Activated CD4-positive, alpha-beta T cell treated with anti-CD3 and anti-CD28 coated beads, Interleukin-2, amount 10 ng/mL, durations not matched to agents 7 days and 5 days (primary cell): ENCODE measurements at places on chromosomes 6 and 20. TPM values are rescaled to one million over a fixed set of nuclear protein-coding genes. Genes with fewer than 3 reads are reported as not detected.

CRISP3 gene
- not detected for total RNA-seq

FAM83D gene
- 22.6 TPM for total RNA-seq

STMND1 gene
- not detected for total RNA-seq

CCDC167 gene
- total RNA-seq = 60.9 TPM

ERMARD gene
- total RNA-seq = 35.6 TPM

TREM1 gene
- 0.40 TPM for total RNA-seq

SOX18 gene
- 0.15 TPM for total RNA-seq

- H3K4me3 ChIP-seq = no peak overlapping the region
- no peaks in the 10 kb centered on the region for H3K27me3 ChIP-seq
- no peak for DNase-seq
- peaks cover 3% of the 10 kb centered on the region for H3K4me1 ChIP-seq
Measured at GRCh38 chr20:15204234-15204633, 866.8 kb upstream of the FLRT3 start.

- peaks cover 2% of the 10 kb centered on the region for H3K27me3 ChIP-seq
- no peaks in the 10 kb centered on the region for H3K36me3 ChIP-seq
- no peak overlapping the region for H3K4me3 ChIP-seq
- H3K4me1 ChIP-seq = no peaks in the 10 kb centered on the region
Measured at GRCh38 chr6:19849755-19850154, 12.6 kb downstream of the ID4 start.

DNA sequence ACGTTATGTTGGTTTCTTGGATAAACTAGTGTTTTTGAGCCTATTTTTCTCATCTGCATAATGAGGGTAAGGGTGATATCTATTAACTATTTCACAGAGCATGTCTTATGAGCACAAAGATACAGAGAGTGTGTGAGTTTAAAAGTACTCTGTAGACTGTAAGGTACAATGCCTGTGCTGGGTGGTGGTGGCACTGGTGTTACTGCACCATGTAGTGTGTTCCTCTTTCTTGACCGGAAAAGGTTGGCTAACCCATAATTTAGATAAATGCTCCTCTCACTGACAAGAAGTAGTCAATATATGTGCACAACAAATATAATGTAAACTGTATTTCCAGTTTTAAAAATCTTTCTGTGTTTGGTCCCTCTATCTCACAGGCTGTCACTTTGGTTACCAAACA, 116.2 kb upstream of the MMS22L start:
- H3K4me1 ChIP-seq = no peaks in the 10 kb centered on the region
- no peak for DNase-seq
- H3K27me3 ChIP-seq = peaks cover 6% of the 10 kb centered on the region
- H3K4me3 ChIP-seq = no peak overlapping the region
- H3K36me3 ChIP-seq = no peaks in the 10 kb centered on the region

GRCh38 chr20:38200646-38201045, 35.6 kb upstream of the TGM2 start:
- H3K36me3 ChIP-seq = no peaks in the 10 kb centered on the region
- no peak overlapping the region for H3K4me3 ChIP-seq
- no peak overlapping the region for H3K27ac ChIP-seq
- peaks cover 20% of the 10 kb centered on the region for H3K27me3 ChIP-seq

GRCh38 chr20:45342855-45343531, 5.2 kb downstream of the SDC4 start:
- no peak overlapping the region for H3K27ac ChIP-seq
- peaks cover 27% of the 10 kb centered on the region for H3K4me1 ChIP-seq
- no peaks in the 10 kb centered on the region for H3K36me3 ChIP-seq
- no peak overlapping the region for H3K4me3 ChIP-seq

- no peak overlapping the region for H3K27ac ChIP-seq
- H3K4me1 ChIP-seq = no peaks in the 10 kb centered on the region
- peaks cover 6% of the 10 kb centered on the region for H3K27me3 ChIP-seq
- DNase-seq = peak; percentile 37
Measured at GRCh38 chr20:58192567-58192966, 35.9 kb downstream of the ANKRD60 start.

GRCh38 chr6:101608703-101609102, 215.2 kb downstream of the GRIK2 start:
- DNase-seq = no peak
- H3K27me3 ChIP-seq = no peaks in the 10 kb centered on the region
- no peak overlapping the region for H3K27ac ChIP-seq
- H3K4me1 ChIP-seq = no peaks in the 10 kb centered on the region

DNA sequence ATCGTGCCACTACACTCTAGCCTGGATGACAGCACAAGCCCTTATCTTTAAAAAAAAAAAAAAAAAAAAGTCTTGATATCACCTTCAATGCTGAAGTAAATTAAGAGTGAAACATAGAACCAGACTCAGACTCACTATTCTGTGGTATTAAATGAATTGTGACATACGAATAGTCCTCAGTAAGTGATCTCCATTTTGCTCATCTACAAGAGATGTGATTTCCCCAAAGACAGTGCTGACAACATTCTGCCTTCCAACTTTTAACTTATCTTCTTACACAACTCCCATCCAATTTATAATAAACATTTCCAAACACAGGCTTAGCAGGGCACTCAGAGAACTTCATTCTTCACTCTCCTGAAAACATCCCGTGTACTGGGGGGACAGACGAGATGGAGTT, 8.0 kb downstream of the ZBTB24 start:
- peak overlapping the region; percentile 15 for H3K27ac ChIP-seq
- no peaks in the 10 kb centered on the region for H3K27me3 ChIP-seq
- H3K4me3 ChIP-seq = no peak overlapping the region
- H3K36me3 ChIP-seq = peaks cover 93% of the 10 kb centered on the region

DNA sequence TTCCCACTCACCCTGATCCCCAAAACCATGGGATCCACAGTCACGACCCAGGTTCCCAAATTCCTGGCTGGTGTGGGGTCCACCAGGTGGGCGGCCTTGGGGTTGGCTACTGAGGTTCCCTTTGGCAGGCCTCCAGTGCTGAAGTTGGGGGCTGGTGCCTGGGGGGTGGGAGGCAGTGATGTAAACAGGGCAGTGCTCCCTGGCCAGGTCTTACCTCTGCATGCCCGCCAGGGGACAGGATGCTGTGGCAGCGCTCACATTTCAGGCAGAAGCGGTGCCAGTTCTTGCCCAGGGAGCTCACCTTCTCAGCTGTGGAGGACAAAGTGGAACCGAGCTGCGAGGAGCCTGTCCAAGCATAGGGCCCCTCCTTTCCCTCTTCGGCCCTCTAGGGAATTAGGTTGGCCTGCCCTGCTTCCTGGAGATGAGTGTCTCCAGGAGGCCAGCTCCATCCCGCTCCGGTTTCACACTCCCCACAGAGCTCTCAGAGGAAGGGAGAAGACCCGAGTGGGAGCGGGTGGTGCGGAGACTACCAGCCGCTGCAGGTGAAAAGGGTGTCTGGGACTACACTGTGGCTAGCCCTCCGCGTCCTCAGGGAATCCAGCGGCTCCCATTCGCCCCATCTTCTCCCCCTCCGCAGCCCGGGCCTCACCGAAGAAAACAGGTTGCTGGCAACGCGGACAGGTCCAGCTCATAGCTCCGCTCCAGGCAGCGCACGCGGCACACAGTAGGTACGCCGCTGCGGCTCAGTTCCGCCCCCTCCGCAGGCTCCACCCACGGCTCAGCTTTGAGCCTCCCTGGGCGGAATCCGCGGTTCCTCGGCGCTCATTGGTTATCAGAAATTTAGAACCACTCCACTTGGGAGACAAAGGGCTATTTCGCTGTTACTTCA, at the start of gene CRIP3:
CRIP3 (minus strand) TSS at position 726 of the 889 bp plus-strand sequence; CDS start at position 692, 34 bp downstream.
- peak; percentile 53 for DNase-seq
- H3K4me3 ChIP-seq = peak within 1 kb of the TSS; percentile 69
- H3K27me3 ChIP-seq = peaks cover 7% of the 10 kb centered on the region
- H3K27ac ChIP-seq = no peak within 1 kb of the TSS
- peaks cover 10% of the 10 kb centered on the region for H3K4me1 ChIP-seq
- no peaks in the 10 kb centered on the region for H3K36me3 ChIP-seq

DNA sequence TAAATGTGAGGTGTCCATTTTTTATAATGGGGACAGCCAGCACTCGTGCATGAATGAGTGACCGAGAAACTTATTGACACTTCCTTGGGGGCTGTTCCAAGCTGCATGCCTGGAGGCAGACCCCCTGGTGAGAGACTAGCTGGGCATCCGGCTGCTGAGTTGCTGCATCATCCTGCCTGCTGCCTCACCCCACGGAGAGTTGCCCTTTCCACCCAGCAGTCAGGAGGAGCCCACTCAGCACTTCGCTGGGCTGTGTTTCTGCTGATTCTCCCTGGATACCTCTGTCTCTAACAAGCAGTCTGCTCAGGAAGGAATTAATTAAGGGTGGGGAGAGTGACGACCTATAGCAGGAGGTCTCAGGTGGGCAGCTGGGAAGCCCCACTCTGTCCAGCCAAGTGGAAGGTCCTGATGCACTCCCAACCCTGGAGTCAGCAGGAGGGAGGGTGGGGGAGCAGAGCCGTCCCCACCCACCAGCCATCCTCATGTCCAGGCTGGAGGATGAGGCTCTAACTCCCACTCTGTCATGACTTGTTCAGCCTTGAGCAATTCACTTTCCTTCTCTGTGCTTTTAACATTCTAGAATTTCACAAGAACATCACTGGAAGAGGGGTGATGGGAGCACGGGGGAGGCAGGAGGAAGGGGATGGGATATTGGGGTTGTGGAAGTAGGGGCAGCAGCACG, 177.3 kb downstream of the LRFN2 start:
- no peak for DNase-seq
- H3K27me3 ChIP-seq = no peaks in the 10 kb centered on the region
- H3K4me3 ChIP-seq = no peak overlapping the region
- H3K4me1 ChIP-seq = no peaks in the 10 kb centered on the region
- no peak overlapping the region for H3K27ac ChIP-seq

- H3K4me3 ChIP-seq = no peak overlapping the region
- H3K4me1 ChIP-seq = peaks cover 16% of the 10 kb centered on the region
- no peak overlapping the region for H3K27ac ChIP-seq
Measured at GRCh38 chr6:24643920-24644319, 2.1 kb downstream of the KIAA0319 start.

DNA sequence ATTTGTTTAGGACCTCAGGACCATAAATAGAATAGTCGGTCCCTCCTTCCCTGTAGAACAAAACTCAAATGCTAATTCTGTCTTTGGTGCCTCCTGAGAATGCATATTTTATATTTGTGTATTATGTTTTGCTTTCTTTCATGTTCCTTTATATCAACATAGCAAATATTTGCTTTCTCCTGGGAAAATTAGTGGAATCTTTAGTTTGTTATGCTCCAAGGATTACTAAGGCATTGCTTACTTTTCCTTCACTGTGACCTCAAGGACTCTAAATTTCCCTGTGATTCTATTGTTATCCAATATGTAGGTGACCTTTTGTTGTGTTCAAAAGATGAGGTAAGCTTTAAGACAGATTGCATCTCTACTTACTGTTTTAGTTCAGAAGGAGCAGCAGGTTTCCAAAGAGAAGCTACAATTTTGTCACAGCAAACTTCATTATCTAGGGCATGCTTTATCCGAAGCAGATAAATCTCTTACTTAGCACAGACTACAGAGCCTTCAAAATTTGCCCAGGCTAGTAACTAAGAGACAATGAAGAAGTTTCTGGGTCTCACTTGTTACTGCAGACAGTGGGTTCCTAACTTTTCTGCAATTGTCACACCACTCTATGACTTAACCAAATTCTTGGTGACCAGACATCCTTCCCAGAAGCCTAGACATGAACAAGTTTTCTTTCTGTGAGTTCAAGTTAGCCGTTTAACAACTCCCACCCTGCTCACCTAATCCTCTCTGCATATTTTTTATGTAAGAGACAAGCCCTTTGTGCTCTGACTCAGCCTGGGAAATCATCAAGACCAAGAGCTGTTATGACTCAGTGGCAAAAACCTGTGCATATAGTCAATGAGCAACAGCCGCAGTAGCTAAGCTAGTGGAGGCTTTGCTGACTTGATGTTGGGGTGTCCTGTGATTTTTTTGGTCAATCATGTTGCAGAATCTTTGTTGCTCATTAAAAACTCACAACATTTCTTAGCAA, 378.8 kb downstream of the QKI start:
- H3K36me3 ChIP-seq = no peaks in the 10 kb centered on the region
- no peak for DNase-seq
- H3K4me3 ChIP-seq = no peak overlapping the region
- H3K27me3 ChIP-seq = peaks cover 14% of the 10 kb centered on the region

- no peak overlapping the region for H3K27ac ChIP-seq
- peaks cover 3% of the 10 kb centered on the region for H3K4me1 ChIP-seq
- H3K4me3 ChIP-seq = no peak overlapping the region
- H3K27me3 ChIP-seq = peaks cover 88% of the 10 kb centered on the region
- no peak for DNase-seq
Measured at GRCh38 chr20:57265336-57265996, 975 bp downstream of the BMP7 start.

DNA sequence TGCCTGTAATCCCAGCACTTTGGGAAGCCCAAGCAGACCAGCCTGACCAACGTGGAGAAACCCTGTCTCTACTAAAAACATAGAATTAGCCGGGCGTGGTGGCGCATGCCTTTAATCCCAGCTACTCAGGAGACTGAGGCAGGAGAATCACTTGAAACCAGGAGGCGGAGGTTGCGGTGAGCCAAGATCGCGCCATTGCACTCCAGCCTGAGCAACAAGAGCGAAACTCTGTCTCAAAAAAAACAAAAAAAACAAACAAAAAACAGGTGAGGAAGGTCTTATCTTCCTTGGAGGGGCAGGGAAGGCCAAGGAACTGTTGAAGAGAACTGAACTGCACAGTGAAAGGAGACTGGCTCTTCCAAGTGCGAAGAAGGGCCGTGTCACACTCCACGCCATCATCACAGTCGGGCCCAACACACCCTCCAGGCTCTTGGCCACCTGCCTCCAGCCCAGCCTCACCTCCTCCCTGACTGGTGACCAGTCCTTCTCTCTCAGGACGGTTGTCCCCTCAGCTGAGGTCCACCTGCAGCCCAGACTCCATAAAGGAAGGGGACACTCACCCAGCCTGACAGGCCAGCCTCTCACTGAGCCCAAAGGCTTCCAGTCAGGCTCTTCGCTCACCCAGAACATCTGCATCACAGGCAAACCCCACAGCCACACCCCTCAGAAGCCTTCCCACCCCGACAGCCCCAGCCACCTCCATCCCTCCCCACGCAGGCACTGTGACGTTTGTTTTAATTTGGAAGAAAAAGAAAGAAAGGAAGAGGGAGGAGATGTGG, 4.1 kb downstream of the ZC3H12D start:
- H3K4me3 ChIP-seq = peak overlapping the region; percentile 78
- H3K36me3 ChIP-seq = peaks cover 31% of the 10 kb centered on the region
- peak overlapping the region; percentile 99 for H3K27ac ChIP-seq
- peak; percentile 36 for DNase-seq

- peaks cover 87% of the 10 kb centered on the region for H3K36me3 ChIP-seq
- no peak for DNase-seq
- no peaks in the 10 kb centered on the region for H3K27me3 ChIP-seq
- peaks cover 6% of the 10 kb centered on the region for H3K4me1 ChIP-seq
- no peak overlapping the region for H3K4me3 ChIP-seq
- no peak overlapping the region for H3K27ac ChIP-seq
Measured at GRCh38 chr20:58991715-58992114, 10.7 kb downstream of the NELFCD start.
